ENCODE measurements at places on chromosomes 3 and 15.

DNA sequence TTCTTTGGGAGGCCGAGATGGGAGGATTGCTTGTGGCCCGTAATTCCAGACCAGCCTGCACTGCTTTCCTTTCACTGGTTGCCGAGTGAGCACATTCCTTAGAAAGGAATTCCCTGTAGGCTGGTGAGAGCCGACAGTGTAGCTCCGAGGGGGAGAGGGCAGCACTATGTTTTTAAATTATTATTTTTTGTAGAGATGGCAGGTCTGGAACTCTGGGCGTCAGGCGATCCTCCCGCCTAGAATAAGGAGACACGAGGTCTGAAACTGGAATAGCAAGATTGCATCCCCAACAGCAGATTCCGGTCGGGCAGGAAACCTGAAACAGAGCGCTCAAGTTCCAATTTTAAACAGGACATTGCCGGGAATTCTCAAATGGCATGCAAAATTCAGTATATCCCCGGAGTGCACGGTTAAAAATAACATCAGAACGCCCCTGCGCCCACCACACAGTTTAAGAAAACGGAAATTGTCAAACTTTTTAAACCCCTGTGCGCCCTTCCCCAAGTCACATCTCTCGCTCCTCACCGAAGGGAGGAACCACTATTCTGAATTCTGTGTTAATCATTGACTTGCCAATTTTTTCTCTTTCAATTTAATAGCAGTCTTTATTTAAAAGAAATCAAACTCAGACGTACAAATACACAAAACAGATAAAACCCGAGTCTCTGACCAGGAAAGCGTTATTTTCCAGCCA, 643 bp upstream of the RNU5B-1 start:
- peak; percentile 69 for DNase-seq

DNA sequence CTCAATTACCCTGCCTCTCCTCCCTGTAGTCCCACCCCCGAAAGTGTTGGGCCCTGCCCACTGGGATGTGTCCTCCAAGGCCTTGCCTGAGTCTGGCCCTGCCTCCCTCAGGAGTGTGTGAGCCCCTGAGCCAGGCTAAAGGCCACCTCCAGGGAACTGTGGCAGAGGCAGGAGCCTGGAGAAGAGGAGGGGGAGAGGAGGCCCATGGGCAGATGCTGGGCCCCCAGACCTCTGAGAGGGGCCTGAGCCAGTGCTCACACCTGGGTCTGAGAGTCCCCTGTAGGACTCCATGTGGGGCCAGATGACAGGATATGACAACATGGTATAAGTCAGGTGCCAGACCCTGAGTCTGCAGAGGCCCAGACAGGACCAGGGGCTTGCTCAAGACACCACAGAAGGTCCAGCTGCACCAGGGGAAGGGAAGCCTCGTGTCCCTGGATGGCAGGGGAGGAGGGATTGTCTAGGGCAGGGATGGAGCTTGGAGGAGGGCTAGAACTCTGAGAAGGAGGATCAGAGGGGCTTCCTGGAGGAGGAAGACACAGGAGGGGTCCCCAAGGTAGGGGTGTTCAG, 217.9 kb downstream of the TBC1D2B start:
- DNase-seq, result no peak

DNA sequence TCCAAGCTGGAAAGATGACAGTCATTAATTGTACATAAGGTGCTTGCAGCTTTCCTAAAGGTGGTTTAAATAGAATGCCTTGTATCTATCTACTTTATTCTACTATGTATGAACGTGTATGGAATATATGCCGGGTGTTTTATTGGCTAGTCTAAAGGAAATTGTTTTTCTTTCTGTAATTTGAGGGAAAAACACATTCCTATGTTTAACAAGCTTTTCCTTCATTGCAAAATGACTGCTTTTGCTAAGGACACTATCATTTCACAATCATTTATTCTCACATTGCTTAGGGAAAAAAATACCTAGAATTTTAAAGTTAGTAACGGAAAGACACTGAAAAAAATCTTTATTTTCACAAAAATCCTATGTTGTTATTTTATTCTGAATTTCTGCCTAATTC, 141.7 kb downstream of the WDR76 start:
- no peak for DNase-seq

DNA sequence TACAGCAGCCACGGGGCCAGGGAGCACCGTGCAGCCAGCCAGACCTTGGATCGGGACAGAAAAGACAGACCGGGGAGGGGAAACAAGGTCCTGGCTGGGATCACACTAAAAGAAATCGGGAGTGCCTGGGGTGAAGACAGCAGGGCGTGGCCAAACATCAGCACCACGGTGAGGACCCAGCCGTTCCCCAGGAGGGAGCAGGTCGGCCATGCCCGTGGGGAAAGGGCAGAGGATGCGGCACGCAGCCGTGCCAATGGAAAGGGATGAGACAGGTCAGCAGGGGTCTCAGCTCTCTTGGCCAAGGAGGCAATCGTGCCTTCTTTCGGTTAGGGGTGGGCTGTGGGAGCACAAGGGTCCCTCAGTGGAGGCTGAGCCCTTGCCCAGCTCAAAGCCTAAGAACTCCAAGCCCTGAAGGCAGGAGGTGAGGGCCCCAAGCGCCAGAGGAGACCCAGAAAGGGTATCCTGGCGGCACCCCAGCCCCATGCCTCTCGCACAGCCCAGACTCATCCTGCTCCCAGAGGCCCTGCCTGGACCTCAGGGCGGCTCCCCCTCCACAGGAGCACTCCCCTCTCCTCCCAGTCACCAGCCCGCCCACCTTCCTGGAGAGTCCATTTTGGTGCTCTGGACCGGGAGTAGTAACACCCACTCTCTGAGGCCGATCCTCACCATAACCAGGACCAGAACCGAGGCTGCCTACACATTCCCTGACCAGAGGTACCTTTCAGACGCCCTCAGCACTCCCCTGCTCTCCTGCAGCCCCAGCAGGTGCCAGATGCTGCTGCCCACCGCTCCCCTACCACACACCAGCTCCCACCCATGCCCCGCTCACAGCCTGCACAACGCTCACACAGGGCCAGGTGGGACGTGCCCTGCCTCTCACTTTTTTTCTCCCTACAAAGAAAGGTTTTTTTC, 23.2 kb upstream of the OCA2 start:
- DNase-seq, result no peak

GRCh38 chr15:40307421-40308211, at the start of gene PLCB2:
Gene PLCB2, minus strand, starts transcription at chr15:40307935. Its CDS starts 263 bp downstream, at chr15:40307672.
- no peak for DNase-seq

- DNase-seq, result no peak
Measured at GRCh38 chr3:48687220-48687678, 1.5 kb upstream of the NCKIPSD start.

DNA sequence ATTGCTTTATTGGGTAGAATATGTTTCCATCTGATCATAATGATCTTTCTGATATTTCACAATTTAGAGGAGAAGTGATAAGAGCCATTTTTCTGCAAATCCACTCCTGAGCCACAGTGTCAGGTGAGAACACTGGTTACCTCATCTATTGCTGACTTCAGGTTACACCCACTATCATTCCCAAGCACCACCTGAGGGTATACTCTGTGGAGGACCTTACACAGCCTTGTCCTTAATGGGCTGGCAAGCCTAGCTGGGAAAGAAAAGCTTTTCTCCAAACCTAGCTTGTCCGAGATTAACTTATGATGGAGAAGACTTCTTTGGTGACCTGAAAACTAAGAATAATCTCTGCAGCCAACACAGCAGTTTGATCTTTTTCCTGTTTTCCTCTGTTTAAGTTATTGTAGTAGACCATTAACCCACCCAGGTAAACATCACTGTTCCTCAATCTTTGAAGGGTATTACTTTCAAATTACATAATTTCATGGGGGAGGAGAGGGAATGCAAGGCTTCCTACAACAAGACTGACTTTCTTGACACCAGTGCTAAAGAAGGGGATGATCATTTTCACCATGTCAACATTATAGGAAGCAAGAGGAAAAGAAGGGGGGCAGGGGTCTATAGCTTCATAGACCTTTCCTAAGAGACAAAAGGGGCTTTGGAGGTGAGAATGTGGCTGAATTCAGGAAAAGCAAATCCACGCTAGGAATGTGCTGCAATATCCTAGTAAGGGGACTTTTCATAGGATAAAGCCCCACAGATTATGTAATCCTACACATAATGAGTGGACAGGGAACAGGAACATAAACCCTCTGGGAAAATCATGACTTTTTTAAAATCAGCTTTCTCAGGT, 1.7 kb downstream of the NCEH1 start:
- DNase-seq, result no peak

DNA sequence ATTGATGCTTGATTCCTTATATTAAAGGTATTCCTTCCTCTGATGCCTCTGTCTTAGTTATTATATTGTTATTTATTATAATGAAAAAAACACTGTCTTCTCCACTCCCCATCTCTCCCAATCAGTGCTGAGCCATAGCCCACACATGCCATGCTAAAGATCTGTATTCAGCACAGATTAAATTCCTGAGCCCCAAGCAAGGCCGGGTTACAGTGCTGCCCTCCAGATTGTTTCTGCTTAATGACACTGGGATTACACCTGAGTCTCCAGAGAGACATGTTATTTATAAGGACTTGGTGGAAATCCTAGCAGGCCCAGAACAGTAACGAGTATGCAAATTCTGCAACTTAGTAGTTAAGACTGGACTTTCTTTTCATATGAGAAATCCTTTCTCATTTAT, 305.9 kb upstream of the UMPS start:
- DNase-seq, result no peak

GRCh38 chr3:74636981-74637380, 22.5 kb upstream of the CNTN3 start:
- DNase-seq, result no peak

DNA sequence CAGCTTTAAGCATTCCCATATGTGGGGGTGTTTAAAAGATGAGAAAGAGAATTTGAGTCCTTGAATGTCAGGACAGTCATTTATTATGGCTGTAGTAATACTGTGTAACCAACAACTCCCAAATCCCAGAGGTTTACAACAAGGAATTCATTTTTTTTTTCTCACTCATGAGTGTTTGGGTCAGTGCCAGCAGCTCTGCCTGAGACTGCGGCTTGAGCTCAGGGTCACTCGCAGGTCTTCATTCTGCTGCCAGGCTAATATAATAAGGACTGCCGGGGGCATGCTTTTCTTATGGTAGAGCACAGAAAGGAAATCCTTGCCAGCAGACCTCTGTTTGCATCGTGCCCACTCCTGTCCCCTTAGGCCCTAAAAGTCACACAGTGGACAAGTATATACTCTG, 277.9 kb upstream of the LMCD1 start:
- DNase-seq, result no peak

DNA sequence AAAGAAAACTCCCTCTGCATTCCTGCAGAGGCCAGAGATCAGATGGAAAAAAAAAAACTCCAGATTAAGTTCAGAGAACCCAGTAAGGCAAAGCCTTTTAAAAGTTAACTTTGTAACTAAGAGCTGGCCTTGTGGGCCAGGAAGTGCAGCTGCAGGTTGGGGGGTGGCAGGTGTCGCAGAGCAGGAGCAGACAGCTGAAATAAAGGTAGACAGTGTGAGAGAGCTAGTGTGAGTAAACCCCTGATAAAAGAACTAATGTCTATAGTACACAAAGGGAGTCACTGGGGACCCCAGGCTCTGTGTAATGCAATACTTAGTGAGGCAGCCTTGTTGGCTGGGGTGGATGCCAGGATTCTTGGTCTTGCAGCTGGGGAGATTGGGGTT, 42.1 kb downstream of the PPCDC start:
- no peak for DNase-seq

DNA sequence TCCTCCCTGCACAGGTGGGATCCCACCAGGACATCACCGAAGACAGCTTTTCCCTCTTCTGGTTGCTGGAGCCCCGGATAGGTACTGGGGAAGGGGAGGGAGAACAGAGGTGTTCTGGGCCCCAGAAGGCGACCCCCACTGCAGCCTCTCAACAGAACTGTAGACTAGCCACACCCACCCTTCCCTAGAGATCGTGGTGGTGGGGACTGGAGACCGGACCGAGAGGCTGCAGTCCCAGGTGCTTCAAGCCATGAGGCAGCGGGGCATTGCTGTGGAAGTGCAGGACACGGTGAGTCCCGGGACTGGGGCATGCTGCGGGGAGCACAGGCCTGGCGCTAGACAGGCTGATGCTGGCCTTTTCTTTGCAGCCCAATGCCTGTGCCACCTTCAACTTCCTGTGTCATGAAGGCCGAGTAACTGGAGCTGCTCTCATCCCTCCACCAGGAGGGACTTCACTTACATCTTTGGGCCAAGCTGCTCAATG, 809 bp downstream of the NDUFAF3 start:
- DNase-seq, result no peak

DNA sequence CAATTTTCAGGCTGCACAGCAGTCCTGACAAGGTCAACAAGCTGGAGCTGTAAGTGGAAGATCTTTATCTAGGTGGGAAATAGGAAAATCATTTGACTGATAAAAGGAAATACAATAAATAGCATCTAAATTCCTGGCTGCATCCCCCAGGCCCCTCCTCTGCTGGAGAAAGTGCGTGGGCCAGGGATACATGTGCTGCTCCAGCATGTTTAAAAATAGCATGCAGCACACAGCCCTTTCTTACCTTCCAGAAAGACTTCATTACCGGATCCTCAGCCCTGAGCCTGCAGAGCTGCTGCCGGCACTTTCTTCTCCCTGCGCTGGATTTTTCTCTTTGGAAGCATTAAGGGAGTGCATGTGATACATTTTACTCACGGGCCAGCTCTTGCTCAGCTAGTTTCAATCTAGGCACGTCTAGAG, 77.3 kb downstream of the HMG20A start:
- no peak for DNase-seq

GRCh38 chr3:110344897-110345767, 726.5 kb upstream of the NECTIN3 start:
- peak; percentile 11 for DNase-seq

- peak; percentile 59 for DNase-seq
Measured at GRCh38 chr15:74173380-74174218, at the start of gene ISLR. Gene ISLR, plus strand, starts transcription at chr15:74173710. Its CDS starts 1,149 bp downstream, at chr15:74174859.

GRCh38 chr15:77138167-77138522, 67.2 kb upstream of the TSPAN3 start:
- DNase-seq, result no peak

Data from left kidney (tissue), 8 donors.